Epithelial cell of alveolus of lung (primary cell): ENCODE measurements at places on chromosomes 6 and 20. TPM values are rescaled to one million over a fixed set of nuclear protein-coding genes. Genes with fewer than 3 reads are reported as not detected.

RGS17 gene
- 12.4 and 14.4 TPM in 2 replicates for total RNA-seq

DEFB132 gene
- not detected in 2 replicates for total RNA-seq

CCN6 gene
- not detected in 2 replicates for total RNA-seq

GDAP1L1 gene
- not detected in 2 replicates for total RNA-seq

SCGN gene
- not detected in 2 replicates for total RNA-seq

HLA-DPB1 gene
- total RNA-seq = 20.7 and 48.1 TPM in 2 replicates

FRS3 gene
- total RNA-seq = 2.1 TPM in 2 replicates

VNN1 gene
- total RNA-seq = 0.13 TPM in 1 of 2 replicates, not detected in the other

SLC22A16 gene
- not detected in 2 replicates for total RNA-seq

FILIP1 gene
- 0.26 and 0.32 TPM in 2 replicates for total RNA-seq

BPIFB2 gene
- total RNA-seq = not detected in 2 replicates
